ENCODE measurements at places on chromosomes 3 and 15. TPM values are rescaled to one million over a fixed set of nuclear protein-coding genes. Genes with fewer than 3 reads are reported as not detected.

UBXN7 gene
- 13.2 TPM for total RNA-seq

GRCh38 chr3:152688313-152688712 is 146.6 kb upstream of the P2RY1 start:
- no peak for DNase-seq

DIPK2A gene
- total RNA-seq = 23.5 TPM

GRCh38 chr3:121998611-121999473 is 23.2 kb downstream of the ILDR1 start:
- no peak for DNase-seq

- DNase-seq = no peak
Observed at GRCh38 chr15:68503213-68503612, 71.2 kb upstream of the ITGA11 start.

CNTN6 gene
- total RNA-seq = 1.0 TPM

DNA sequence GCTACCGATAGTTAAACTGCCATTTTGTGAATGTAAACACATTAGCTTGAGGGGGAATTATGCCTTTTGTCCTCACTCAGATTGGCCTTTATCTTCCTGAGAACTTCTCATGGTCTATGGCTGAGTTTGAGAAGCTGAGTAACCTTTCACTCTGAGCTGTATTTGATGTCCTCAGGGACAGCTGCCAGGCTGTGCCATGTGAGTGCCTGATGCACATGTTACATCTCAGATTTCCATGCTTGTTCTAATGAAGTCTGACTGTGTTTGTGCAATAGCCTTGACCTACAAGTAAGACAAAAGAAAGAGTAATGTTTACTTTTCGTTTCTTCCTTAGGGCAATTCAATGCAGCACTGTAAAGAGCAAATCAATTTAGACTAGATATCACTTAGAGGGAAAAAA is 44.1 kb upstream of the ARL6 start:
- no peak for DNase-seq

DNA sequence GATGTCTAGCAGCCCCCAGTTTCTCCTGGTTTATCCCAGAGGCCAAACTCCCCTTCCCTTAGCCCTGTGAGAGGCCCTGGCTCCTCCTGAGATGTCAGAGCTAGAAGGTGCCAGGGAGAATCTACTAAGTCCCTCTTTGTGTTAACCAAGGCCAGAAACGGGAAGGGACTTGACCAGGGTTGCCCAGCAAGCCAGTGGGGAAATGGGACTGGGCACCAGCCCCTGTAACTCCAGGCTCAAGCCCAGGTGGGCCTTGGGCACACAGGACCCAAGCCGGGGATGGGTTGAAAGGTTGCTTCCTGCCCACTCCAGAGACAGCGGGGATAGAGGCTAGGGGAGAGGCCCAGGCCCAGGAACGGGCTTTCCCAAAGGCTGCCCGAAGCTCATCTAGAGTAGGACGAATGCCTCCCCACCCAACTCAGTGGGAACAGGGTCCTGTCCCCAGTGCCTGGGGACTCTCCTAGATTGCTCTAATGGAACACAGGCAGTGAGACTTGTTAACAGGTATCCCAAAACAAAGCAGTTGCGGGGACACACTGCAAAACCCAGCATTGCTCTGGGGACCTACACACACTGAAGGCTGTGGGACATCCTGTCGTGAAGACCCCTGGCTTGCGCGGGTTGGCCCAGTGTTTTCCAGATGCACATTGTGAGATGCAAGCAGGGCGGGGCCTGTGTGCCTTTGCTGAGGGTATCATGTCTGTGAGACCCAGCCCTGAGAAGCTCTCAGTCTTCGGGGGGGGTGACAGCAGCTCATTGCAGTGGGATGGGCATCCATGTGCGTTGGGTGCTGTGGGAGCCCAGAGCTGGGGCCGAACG is 12.9 kb upstream of the TXNRD3 start:
- no peak for DNase-seq

- DNase-seq = no peak
Observed at GRCh38 chr3:165839296-165840076, 2.3 kb upstream of the BCHE start.

DNA sequence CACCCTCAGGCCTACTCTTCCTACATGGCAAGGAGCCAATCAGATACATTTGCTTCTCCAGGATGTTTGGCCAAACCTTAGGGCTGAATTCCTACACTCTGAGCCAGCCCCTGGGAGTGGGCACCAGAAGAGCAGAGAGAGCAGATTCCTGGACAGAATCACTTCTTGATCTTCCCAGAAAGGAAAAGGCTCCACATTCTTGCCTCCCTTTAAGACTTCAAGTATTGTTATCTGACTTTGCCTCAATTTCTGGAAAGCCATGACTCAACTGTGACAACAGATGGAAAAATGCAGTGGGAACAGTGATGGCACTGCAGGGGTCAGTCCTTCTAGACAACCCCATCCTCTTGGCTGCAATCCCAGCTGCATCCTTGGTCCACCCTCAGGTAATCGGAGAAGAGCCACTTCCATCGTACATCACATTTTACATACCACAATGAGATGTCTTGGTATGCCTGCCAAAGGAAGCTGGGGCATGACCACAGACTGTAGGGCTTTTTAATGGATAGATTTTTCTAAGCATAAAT is 21.0 kb downstream of the SLCO2A1 start:
- no peak for DNase-seq

DNA sequence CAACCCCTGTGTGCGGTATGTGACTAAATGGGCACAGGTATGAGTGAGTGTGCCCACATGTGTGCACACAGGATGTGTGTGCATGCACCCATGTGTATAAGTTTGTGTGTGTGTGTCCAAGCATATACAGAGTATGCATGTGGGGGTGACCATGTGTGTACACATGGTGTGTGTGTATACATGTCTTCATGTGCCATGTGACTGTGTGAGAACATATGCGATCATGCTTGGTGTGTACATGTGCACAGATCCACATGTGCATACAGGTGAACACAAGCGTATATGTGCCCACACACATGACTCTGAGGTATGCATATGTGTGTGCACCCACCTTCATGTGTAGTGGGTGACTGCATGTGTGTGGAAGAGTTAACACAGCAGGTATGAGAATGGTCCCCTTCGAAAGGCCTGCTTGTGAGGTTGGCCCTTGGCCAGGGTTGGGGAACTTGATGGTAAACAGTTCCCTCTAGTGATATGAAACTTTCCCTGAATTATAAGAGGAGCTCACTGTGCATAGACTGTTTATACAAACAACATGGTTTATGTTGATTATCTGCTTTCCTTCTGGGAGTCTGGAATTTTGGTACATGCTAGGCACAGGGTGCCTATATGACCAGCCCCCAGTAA is 10.3 kb downstream of the PFKFB4 start:
- no peak for DNase-seq

CYP11A1 gene
- total RNA-seq = 4.8 TPM

GRCh38 chr15:48149858-48150257 is 28.2 kb downstream of the MYEF2 start:
- no peak for DNase-seq

DNA sequence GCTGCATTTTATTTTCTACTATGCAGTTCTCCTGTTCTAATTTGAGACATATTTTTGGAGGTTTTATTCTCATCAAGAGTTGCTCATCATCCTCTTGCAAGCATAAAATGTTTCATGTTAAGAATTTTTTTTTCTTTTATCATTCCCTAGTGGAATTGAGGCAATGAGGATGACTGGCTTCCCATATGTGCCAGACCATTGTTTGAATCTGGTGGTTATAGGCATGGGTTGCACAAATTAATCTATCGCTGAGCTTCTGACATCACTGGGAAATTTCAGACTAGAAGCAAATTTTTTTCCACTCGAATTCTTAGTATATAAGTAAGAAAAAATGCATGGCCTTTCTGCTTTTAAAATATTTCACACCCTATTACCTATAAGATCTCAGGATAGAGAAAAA is 279.1 kb upstream of the PLSCR5 start:
- DNase-seq = no peak

TM4SF1 gene
- total RNA-seq = 1,679 TPM

DNA sequence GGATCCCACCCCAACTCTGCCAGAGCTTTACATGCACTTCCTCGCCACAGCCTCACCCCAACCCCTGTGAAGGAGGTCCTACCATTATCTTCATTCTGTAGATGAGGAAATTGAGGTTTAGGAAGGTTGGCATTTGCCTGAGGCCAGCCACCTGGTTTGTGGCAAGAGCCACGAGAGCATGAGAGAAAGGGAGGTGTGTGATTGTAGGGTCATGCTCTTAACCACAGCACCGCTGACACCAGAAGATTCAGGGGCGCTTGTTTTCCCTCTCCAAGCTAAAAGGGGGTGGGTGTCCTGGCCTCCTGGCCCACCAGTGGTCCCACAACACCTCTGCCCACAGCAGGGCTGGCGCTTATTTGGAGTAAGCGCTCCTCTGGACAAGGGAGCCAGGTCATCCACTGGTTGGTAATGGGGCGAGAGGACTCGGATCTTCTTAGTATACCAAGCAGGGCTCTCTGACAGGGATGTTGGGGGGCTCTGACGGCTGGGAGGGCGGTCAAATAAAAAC is 691 bp downstream of the RHCG start:
- DNase-seq = no peak

DNA sequence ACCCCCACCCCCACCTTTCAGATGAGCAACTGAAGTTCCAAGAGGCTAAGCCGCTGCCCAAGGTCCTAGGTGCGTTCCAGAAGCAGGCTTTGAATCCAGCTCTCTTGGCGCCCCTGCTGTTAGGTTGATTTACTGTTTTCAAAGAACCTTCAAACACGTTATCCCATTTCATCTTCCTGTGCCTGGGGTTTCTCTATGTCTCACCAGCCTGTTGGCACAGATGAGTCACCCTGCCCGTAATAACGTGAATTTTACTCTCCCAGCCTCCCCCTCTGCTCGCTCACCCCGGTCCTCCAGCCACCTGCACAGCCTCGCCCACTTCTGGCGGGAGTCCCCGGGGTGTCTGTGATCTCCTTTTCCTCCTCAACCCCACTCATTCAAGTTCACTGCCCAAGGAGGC is 13.0 kb upstream of the TSEN2 start:
- DNase-seq = no peak

FGD5 gene
- 18.8 TPM for total RNA-seq

SLC6A20 gene
- total RNA-seq = 0.38 TPM

GRCh38 chr15:31153531-31153930 is 52.0 kb upstream of the TRPM1 start:
- no peak for DNase-seq

DNA sequence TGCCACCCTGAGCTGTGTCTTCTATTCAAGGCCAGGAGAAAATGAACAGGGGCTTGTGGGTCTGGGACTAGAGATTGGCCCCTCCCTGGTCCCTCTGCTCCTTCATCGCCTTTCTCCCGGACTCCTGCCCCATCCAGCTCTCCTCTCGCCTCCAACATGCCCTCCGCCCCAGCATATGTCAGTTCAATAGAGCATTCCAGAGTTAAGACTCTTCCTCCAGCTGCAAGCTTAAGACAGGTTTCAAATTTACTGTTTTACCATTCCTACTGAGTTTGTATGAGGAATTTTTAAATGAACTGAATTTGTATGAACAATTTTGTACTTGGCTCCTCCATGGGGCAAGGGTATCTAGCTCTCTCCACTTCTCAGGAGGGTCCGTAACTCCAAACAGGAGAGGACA is 195.6 kb downstream of the TBC1D2B start:
- DNase-seq = no peak

DNA sequence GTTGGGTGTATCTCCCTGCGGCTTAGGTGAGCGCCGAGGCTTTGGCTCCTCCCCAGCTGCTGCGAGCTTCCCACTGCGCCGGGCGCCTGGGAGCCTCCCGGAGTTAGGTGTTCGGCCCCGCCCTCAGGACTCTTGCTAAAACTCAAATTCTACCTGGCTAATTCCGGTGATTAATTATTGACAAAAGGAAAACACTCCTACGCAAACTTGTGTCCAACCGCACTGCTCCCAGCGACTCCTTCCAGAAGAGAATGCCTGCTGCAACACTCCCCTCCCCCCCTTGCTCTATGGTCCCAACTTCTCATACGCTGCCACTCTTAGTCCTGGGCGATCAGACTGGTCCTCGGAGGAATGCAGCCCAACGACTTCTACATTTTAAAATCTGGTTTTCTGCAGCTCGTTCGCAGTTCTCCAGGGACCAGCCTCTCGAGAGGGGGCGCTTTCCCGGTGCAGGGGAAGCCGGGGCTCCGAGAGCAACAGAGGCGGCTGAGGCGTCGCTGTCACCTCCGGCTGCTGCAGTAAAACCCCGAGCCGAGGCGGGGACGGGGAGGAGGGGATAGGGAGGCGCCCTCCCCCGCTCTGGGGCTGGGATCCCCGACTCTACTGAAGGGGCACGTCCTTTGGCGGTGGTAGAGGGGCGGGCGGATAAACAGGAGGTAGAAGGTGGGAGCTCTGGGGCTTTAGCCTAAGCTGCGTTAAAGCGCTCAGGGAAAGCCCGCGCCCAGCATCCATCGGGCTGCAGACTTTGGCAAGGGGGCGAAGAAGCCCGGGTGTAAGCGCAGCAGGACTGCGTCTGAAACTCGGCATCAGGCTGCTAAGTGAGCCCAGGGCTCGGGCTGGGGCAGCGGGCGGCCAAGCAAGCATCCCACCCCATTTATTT is at the start of gene SPTSSB:
SPTSSB (minus strand) TSS at position 77 of the 880 bp plus-strand sequence. CDS start 25,194 bp downstream, outside the sequence.
- DNase-seq = no peak

DNA sequence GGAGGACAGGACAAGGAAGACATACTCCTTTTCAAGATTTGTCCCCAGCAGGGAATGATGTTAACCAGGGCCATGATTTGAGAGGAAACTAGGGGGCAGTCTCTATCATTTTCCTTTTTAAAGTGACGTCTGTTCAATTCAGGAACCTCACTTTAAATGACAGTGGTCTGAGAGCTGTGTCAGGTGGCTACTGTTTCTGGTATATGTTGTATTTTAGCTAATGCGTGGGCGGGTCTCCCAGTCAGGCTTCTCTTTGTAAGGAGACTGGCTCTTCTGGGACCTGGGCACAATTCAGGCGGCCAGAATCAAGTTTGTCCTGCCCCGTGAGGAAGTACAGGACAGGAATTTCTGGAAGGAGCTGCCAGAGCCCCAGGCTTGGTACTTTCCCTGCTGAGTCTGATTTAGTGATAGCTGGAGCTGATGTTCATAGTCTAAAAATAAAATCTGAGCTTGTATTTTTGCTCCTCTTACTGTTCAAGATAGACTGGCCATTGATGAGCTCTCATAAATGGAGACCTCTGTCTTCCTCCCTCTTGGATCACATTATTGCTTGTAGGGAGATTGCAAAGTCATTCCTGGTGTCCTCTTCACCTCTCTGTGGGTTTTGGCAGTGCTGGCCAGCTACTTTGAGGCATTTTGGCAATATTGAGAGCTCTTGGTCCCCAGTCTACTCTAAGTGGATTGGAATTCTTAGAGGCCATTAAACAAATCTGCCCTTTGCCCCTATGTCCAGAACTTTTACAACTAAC is 25.6 kb downstream of the SQOR start:
- no peak for DNase-seq

DNA sequence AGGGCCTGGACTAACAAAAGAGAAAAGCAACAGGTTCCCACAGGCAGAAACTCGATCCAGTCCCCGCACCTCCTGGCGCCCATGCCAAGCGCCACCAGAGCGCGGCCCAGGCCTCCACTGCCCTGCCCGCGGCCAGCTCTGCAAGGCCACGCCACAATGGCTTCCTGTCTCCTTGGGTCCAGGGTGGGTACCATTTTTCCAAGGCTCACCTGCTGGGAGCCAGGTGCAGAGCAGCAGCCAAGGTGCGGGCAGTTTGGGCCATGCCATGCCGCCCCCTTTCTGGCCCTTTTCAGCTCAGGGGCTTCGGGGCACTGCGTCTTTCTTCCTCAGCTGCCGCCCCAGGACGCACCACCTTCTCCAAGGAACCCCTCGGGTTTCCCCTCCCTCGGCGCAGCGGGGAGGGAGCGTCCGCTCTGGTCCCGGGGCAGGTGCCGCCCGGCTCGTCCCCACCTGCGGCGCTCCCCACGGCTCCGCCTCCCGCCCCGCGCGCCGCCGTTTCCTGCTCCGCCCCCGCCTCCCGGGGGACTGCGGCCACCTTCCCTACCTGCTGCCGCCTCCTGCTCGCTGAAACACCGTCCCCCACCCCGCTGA is at the start of gene ILDR1:
ILDR1 (minus strand) TSS at position 437 of the 591 bp plus-strand sequence; CDS start at position 267, 170 bp downstream.
- DNase-seq = no peak

GRCh38 chr3:51338632-51339031 is 46.5 kb upstream of the MANF start:
- no peak for DNase-seq

SLC51A gene
- total RNA-seq = not detected
